ENCODE measurements at places on chromosomes 16 and 17.
A peak's percentile ranks its signal among the peaks of the same experiment; 100 is the strongest.

DNA sequence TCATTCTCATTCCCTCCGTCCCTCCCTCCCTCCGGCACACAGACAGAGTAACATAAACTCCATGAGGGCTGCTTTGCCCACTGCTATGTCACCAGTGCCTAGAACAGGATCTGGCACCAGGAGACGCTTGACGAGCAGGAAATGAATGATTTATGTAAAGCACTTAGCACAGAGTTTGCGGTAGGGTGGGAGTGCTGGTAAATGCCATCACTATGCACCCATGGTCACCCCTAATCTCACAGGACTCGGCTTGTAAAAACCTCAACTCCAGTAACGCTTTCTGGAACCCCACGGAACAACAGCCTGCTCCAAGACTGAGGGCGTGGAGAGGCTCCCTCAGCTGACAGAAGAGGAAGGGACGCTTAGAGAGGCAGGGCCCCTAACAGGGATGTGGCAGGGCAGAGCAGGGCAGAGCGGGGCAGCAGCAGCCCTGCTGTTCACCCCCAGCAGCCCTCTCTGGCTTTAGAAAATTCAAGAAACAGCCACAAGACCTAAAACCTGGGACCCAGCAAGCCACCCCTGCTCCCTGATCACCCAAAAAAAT is 156.9 kb downstream of the C16orf78 start:
- DNase-seq: no peak

- DNase-seq: no peak
These were observed 92.0 kb downstream of the ABCA8 start for GRCh38 chr17:68863091-68863652.

- DNase-seq: no peak
These were observed 81.0 kb downstream of the RPTOR start for GRCh38 chr17:80625627-80626026.

DNA sequence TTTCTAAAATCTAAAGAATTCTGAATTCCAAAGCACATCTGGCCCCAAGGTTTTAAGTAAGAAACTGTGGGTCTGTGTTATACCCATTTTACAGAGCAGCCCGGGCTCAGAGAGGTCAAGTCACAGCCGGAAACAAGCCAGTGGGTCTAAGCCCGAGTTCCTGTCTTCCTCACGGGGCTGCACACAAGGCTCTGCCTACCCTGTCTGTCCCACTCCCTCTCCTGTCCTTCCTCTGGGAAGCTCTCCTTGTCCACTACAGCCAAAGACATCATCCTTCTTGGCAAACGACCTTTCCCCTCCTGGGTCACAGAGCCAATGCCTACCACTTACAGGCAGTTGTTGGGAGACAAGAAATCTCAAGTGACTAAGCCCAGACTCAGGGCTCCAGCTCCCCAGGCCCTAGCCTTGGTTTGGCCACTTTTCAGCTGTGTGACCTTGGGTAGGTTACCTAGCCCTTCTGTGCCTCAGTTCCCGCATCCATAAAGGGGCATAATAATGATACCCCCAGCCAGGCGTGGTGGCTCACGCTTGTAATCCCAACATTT is 55.6 kb upstream of the MAP3K14 start:
- DNase-seq: no peak

DNA sequence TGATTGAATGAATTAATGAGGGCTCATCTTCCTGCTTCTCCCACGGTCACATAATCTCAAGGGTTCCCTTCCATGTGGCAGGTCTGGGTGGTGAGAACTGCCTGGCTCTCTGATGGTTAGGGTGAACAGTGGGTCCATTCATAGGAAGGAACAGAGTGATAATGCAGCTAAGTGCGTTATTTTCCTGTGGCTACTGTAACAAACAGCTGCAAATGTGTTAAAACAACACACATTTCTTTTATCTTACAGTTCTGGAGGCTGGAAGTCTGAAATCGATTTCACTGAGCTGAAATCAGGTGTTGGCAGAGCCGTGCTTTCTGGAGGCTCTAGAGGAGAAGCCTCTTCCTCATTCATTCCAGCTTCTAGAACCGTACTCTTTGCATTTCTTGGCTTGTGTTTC is 95.3 kb downstream of the BMERB1 start:
- no peak for DNase-seq

- DNase-seq: no peak
These were observed 3.3 kb downstream of the CTCF start for GRCh38 chr16:67565470-67566100.

DNA sequence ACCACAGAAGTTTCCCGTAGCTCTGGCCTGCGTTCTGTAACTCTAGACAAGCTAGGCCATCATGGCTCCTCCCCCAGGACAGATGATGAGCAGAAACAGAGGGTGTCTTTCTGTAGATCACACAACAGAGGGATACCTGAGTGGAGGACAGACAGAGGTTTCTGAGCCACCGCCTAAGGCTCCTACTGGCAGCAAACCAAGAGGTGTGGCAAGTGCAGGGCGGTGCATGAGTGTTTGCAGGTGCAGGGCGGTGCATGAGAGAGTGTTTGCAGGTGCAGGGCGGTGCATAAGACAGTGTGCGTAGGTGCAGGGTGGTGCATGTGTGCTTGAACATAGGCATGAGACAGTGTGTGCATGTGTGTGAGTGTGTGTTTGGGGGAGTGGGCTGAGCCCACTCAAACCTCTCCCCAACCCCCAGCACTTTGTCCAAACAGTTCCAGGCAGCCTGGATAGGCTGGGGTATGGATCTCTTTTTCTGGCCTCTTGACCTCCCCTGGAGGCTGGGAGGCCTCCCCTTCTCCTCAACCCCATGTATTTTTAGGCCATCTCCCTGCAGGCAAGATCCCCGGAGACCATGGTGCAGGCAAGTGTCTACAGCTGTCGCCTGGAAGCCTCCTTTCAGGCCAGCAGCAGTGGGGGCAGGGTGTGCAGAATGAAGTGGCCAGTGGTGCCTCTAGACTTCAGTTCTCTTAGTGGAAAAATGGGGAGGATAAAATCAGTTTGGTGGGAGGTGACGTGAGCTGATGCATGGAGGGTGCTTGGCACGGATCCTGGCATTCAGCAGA is 53.4 kb upstream of the CBX4 start:
- no peak for DNase-seq

GRCh38 chr17:44556832-44557606 is at the start of gene FZD2:
Gene FZD2 (plus strand): TSS chr17:44557484. CDS start chr17:44557689, 205 bp downstream.
- DNase-seq: peak; percentile 83

GRCh38 chr17:28711723-28712031 is at the start of gene PROCA1:
Gene PROCA1 (minus strand): TSS chr17:28711888. CDS start chr17:28711660, 228 bp downstream.
- no peak for DNase-seq

DNA sequence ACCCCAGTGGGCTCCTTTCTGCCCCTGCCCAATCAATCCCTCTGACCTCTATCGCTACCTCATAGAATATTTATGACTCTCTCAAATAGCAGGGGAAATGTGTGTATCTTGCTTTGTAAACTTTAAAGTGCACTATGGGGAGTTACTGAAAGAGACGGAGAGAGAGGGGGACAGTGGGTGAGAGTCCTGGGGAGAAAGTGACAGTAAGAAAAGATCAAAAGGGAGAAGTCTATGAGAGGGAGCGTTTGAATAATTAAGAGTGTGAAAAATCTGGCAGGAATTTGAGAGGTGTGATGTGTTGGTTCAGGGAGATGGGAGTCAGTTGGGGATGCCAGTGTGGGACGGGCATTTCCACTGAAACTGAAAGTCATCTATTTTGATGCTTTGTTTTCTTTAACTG is 32.6 kb downstream of the USP43 start:
- DNase-seq: no peak

GRCh38 chr17:5122586-5123342 is 6.9 kb downstream of the USP6 start:
- peak; percentile 11 for DNase-seq

- no peak for DNase-seq
These were observed 6.8 kb downstream of the KRT37 start for GRCh38 chr17:41417576-41418015.

GRCh38 chr16:1942047-1942809 is 771 bp downstream of the MSRB1 start:
- DNase-seq: peak; percentile 62

GRCh38 chr17:8266648-8267479 is 17.8 kb downstream of the PFAS start:
- no peak for DNase-seq

DNA sequence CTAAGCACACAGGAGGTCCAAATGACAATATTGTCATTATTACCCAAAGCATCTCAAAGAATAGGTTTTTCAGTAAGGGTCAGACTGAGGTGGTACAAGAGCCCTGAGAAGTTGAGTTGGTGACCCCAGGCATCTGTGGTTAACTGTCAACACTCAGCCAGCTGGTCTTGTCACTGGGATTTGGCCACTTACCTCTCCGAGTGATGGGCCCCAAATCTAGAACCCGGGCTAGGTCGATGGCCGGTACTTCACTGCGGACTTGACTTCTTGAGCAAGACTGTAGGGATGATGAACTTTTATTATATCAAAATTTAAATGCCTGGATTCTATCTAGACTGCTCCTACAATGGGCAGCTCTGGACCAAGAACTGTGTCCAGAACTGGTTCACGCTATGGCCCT is 11.5 kb downstream of the GP2 start:
- DNase-seq: no peak

DNA sequence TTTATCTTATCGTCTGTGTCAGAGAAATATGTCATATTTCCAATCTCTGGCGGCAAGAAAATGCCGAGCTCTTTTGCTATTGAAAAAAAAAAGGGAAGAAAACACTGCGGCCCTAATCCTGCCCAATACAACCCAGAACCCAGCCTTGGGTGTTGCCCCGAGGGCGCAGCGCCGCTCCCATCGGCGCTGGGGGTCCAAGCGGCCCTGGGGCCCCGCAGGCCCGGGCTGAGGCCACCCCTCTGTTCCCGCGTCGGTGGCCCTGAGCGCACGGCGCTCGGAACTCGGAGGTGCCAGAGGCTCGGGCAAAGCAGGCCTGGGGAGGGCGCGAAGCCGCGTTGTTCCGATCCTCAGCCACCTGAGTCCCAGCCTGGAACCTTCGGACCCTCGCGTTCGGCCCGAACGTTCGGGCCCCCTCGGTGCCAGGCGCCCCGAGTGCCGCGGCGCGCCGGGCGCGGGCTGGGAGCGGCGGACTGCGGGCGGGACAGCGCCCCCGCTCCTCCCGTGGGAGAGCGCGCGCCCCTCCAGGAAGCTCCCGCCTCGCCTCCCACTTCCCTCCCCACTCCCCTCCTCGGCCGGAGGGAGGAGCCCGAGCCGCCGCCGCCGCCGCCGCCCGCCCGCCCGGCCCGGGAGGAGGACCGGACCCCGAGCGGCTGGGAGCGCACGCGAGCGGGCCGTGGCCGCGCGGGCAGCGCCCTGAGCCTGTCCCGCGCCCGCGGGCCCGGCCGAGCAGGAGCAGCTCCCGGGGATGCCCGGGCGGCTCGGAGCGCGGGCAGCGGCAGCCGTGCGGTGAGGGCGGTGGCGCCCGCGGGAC is at the start of gene CPNE2:
Gene CPNE2, plus strand, starts transcription at position 609 of the 811 bp plus-strand sequence. CDS start 18,160 bp downstream, outside the sequence.
- no peak for DNase-seq

GRCh38 chr16:20740901-20741521 is 607 bp downstream of the THUMPD1 start:
- peak; percentile 77 for DNase-seq

- no peak for DNase-seq
These were observed 2.0 kb upstream of the VAT1L start for GRCh38 chr16:77786186-77786847.

DNA sequence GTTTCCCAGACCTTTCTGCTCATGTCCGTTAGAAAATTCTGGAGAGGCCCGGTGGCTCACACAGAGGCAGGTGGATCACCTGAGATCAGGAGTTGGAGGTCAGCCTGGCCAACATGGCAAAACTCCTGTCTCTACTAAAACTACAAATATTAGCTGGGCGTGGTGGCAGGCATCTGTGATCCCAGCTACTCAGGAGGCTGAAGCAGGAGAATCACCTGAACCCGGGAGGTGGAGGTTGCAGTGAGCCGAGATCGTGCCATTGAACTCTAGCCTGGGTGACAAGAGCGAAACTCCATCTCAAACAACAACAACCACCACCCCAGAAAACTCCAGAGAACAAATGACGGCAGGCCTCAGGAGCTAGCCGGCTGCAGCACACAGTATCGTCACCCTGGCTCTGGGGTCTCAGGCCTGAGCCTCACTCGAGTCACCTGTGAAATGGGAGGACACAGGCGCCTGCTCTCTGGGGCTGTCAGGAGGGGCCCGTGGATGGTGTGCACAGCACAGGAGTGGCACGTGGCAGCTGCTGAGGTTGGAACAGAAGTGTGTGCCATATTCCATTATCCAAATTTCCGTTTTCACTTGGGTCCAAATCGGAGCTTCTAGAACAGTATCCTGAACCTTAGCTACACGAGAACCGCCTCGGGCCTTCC is 3.3 kb upstream of the SLC38A8 start:
- no peak for DNase-seq

- DNase-seq: no peak
These were observed 14.6 kb downstream of the SLC13A2 start for GRCh38 chr17:28487881-28488532.

DNA sequence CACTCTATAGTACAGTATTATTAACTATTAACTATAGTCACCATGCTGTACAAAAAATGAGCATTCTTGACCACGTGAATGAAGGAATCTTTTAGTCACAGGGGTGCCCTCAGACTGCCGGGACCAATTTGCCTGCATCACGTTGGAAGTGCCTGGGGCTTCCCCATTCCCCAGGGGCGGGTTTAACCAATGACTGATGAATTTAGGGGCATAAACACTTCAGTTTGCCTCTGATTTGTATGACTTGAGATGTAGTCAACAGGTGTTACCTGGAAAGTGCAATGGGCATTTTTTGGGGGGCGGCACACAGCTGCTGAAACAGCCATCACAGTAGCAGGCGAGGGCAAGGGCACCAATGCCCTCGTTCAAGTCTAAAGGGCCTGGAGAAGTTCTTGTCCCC is 8.7 kb upstream of the PYY start:
- no peak for DNase-seq

DNA sequence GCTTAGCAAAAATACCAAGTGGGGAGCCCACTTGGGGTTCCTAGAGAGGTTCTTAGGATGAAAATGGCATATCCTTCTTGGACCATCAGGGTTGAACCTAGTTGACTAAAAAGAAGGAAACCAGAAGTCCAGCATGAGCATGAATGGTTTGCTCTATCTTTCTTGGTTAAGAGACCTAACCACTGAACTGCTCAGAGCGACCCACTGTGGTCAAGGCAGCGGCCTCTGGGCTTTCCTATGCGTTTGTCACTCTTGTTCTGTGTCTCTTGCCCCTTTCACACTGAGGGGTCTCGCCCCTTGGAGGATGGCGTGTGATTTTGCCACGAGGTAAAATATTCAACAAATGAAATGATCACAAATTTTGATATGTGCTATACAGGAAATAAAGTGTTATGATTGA is 526 bp upstream of the BORCS6 start:
- DNase-seq: no peak

- peak; percentile 80 for DNase-seq
These were observed 133.6 kb downstream of the SNX11 start for GRCh38 chr17:48241131-48241591.

- no peak for DNase-seq
These were observed 135.4 kb upstream of the SOX9 start for GRCh38 chr17:71985111-71986039.

- no peak for DNase-seq
These were observed 67.6 kb downstream of the KPNA2 start for GRCh38 chr17:68103148-68103547.
